ENCODE measurements at places on chromosomes 2 and 18.

GRCh38 chr2:156476021-156476849, 40.1 kb downstream of the GPD2 start:
- DNase-seq: no peak

GRCh38 chr18:13372531-13372951, 154.0 kb downstream of the LDLRAD4 start:
- no peak for DNase-seq

DNA sequence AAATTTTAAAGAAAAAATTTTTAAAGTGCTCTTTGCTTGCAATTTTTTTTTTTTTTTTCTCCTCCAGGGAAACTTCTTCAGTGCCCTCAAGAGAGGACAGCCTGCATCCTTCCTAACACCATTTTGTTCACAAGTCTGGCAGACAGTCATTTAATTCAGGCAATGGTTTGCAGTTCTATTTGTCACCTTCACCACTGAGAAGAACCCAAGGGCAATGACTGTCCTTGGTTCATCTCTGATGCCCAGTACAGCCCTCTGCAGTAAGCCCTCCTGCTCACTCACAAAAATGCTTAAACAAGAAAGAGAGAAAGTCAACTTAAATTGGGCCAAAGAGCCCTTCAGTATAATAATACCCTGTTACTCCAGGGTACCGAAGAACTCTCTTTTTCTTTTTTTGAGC, 52.4 kb downstream of the TGFA start:
- DNase-seq: no peak

GRCh38 chr2:188819792-188820191, 154.4 kb upstream of the COL3A1 start:
- DNase-seq: no peak

DNA sequence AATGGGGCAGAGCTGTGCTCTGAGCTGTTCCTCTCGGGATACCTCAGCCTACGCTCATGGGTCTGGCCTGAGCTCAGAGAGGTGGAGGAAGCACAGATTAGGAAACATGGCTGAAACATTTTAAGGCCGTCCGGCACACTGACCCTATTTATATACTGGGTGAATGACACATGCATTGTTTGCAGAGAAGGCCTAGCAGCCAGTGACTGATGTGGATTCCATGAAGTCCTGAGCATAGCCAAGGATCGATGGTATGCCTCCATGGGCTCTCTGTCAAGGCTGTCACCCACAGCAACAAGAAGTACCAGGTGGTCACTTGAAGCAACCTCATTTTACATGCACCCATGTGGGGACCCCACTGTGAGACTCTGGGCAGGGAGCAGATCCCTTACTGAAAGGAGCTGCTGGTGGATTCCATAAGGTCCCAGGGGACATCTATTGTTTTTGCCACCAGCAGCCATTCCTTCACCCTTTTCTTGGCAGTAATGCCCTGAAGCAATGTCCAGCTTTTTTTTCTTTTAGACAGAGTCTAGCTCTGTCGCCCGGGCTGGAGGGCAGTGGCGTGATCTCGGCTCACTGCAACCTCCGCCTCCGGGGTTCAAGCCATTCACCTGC, 8.4 kb downstream of the PTMA start:
- DNase-seq: no peak

GRCh38 chr2:186544255-186544675, 45.6 kb upstream of the ITGAV start:
- no peak for DNase-seq

GRCh38 chr2:98446850-98447249, 2.2 kb downstream of the INPP4A start:
- DNase-seq: no peak

DNA sequence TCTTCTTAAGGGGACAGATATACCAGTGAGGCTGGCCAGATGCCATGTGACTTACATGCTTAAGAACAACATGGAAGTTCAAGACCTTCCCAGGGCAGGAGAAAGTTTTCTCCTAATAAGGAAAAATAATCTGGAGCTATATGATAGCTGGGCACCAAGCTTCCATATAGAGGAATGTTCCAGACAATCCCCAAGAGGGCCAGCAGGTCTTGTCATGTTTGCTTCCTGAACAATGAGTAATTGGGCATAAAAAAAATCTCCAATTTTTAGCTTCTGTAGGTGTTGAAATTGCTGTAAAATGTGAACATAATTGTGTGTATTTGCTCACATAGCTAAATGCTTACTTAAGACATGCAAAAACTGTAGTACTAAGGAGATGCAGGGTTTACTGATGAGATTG, 809.5 kb upstream of the PIK3C3 start:
- no peak for DNase-seq

DNA sequence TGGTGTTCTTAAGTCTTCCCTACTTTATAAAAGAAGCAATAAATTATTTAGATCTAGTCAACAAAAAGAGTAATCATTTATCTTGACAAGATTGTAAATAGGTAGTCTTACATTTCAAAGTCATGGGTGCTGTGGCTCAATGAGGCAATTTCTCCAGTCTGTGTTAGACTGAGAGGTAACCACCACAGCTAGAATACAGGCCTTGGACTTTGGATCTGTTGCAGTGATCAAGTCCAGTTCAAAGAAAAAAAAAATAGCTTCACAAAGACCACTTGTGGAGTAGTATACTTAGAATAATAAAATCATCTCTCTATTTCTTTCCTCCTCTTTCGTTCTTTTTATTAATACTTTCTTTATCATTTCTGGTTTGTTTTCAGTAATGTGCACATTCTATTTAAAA, 93.1 kb upstream of the FSIP2 start:
- DNase-seq: no peak

GRCh38 chr2:197973772-197974171, 169.4 kb downstream of the PLCL1 start:
- no peak for DNase-seq

DNA sequence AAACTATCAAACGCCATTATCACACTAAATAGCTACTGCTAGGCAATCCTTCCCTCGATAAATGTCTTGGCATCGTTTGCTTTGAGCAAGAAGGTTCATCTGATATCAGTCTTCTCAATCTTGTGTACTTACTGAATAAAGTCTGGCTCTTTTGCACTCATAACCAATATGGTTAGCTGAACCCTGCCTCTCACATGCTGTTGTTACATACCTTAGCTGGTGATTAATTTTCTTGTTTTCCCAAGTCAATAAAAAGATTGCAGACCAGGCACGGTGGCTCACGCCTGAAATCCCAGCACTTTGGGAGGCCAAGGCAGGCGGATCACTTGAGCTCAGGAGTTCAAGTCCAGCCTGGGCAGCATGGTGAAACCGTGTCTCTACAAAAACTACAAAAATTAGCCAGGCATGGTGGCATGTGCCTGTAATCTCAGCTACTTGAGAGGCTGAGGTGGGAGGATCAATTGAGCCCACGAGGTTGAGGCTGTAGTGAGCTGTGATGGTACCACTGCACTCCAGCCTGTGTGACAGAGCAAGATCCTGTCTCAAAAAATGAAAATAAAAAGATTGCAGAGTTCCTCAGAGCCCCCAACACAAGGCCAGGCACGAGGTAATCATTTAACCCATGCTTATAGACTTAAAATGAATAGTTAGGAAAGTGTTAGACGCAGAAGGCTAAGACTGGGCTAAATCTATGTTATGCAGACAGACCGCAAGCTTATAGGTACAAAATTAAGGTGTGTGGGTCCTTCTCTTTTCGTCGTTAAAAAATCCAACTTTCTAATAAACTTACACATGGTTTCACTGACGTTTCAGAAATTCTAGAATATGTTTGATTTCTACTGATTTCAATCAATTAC, 177.5 kb downstream of the ALPK2 start:
- DNase-seq: no peak

DNA sequence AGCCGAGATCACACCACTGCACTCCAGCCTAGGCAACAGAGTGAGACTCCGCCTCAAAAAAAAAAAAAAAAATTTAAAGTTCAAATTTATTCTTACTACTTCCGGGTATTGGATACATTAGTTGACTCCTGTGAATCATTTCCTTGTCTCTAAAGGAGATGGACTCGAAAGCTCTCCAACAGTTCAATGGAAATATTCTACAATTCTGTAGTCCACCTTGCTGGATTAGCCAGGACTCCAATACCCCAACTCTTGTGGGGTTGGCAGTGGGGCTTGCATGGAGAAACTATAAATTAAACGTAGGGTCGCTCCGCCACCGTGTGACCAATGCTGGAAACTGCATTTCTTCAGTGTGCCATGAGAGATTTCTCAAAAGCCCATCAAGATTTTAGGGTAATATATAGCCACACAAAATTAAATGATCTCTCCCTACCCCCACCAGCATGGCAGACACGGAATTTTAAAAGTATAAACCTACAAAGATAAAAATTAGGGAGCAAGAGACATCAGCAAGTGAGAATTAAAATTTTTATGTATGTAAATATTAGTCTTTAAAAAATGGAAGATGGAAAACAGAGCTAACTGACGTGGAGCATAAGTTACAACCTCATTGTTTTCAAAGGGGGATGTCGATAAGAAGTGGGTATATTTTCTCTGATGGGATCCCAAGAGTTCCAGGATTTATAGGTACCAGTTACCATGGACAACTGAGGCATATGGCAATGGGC, 27.8 kb upstream of the GAREM2 start:
- DNase-seq: peak; percentile 87

DNA sequence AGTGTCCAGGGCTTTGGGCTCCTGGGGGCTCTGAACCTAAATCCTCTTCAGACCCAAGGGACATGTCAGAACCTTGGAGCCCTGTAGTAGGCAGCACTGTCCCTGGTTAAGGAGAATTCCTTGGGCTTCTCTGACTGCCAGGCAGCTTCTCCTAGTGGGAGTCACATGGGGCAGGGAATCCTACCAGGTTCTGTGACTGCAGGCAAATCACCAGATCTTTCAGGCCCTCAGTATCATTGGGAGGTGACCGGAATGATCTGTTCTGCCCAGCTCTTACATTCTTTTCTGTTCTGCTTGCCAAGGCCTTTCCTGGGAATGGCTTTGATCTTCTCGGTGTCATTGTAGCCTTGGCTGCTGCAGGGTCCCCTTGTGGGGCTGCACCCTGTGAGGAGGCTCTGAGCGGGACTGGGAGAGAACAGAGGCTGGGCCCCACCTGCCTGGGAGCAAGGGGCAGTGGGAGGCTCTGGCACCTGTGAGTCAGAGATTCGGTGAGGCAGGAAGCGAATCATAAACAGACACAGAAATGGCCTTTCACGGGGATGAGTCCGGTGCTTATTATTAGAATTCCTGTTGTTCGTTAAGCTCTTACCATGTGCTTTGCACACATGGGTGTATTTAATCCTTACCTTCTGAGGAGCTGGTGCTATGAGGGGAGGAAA, 14.1 kb downstream of the CEP68 start:
- no peak for DNase-seq

GRCh38 chr2:164178835-164179465, 442.3 kb downstream of the GRB14 start:
- DNase-seq: no peak

DNA sequence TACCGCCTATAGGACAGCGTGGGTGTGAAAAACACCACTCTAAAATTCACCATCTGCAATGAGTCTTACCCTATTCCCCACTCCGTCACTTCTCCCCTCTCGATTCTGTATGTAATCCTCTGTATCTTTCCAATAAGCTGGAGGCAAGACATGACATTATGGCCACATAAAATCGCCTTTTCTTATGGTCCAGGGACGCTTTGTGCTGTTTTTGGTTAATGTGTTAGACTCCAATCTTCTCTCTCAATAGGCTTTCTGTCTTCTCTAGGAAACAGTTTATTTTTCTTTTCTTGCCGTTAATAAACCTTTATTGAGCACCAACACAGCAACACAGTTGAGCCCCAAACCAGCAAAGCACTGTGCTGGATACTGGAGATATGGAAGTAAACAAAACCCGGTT, 37.9 kb upstream of the ZCCHC2 start:
- no peak for DNase-seq

GRCh38 chr18:50961974-50962373, 5.9 kb upstream of the ELAC1 start:
- peak; percentile 13 for DNase-seq

DNA sequence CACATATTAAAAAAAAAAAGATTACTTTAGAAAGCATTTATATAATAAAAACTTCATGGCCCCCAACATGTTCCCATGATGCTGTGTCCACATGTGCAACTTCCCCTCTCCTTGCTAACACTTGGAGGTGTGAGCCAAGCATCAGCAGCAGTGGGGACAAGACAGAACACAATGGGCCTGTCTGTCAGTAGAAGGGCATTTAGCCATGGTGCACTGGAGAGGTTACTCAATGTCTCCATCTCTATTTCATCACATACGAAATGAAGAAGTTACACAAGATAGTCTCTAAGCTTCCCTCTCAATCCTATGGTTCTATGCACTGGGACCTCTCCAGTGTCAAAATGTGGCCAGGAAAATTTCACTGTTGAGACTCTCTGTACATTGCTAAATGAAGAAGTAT, 2.5 kb downstream of the VIT start:
- DNase-seq: peak; percentile 56

- DNase-seq: no peak
Measured at GRCh38 chr18:6666012-6666685, 63.4 kb upstream of the ARHGAP28 start.

- DNase-seq: peak; percentile 88
Measured at GRCh38 chr18:54828281-54828881, at the start of gene RAB27B. Gene RAB27B, plus strand, starts transcription at chr18:54828477. Its CDS starts 49,109 bp downstream, at chr18:54877586.

DNA sequence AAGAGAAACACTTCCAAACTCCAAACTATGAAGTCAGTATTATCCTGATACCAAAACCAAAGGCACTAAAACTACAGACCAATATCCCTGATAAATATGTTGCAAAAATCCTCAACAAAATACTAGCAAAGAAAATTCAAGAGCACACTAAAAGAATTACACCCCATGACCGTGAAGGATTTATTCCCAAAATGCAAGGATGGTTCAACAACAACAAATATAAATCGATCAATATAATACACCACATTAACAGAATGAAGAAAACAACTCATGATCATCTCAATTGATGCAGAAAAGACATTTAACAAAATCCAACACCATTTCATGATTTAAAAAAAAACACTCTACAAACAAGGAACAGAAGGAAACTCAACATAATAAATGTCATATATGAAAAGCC, 50.5 kb downstream of the IWS1 start:
- DNase-seq: no peak
